NCI-H345 (cell line): ENCODE measurements at places on chromosomes 4 and X.

DNA sequence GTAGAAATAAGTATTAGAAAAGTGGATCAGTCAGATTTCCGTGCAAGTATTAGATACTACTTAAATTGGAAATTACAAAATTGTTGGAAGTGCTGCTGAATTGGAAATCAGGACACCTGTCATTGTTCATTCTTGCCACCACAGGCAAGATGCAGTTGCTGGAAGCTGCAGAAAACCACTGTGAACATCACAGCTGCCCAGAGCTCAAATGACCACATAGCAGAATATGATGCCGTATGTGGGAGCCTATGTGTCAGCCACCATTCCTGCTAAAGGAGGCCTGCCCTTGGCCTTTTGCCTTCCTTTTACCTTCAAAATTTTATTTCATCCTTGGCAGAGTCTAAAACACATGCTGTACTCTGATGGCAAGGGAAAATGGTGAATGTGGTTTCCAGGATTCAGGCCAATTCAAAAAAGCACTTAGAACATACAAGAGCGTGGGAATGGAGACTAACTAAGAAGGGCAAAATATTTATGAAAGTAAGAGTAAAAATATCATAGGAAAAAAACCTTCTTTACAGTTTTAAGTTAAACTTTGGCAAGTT, 1005.5 kb upstream of the GRID2 start:
- DNase-seq: no peak

GRCh38 chr4:82097504-82097903, 276.3 kb downstream of the HNRNPD start:
- DNase-seq: no peak

- DNase-seq: no peak
Measured at GRCh38 chr4:40763228-40763716, 13.5 kb downstream of the NSUN7 start.

DNA sequence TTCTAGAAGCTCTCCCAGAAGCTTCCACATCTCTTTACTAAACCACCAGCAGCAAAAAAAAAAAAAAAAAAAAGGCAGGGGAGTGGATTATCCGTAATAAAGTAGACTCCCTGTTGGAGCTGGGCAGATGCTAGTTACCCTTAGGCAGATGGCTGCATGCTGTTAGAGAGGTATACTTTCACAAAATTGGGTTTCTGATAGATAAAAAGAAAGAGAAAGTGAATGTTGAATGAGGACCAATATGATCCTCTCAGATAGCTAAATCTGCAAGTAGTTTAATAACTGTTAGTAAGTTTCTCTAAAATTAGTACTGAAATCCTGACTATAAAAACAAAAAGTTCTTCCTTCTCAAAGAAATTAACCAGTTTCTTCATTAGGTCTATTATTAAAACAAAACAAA, 195.4 kb downstream of the ANAPC10 start:
- DNase-seq: no peak

DNA sequence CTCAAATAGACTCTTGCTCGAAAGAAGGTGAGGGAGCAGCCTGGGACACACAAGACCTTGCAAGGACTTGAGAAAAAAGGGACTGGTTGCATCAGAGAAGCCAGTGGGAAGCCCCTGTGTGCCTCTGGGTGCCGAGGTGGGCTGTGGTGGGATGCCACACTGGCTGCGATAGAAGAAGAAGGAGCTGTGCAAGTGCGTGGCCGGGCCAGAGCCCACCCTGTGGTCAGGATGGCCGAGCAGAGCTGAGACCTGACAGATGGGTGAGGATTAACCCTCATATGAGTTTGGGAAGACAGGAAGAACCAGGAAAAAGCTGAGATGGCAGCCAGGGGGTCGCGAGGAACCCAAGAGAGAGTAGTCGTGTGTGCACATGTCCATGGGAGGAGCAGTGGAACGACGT, 44.6 kb upstream of the HGFAC start:
- DNase-seq: no peak

- DNase-seq: peak; percentile 69
Measured at GRCh38 chrX:3815896-3816664, 102.6 kb upstream of the PRKX start.

- no peak for DNase-seq
Measured at GRCh38 chr4:166014411-166014810, 141.4 kb downstream of the TLL1 start.

DNA sequence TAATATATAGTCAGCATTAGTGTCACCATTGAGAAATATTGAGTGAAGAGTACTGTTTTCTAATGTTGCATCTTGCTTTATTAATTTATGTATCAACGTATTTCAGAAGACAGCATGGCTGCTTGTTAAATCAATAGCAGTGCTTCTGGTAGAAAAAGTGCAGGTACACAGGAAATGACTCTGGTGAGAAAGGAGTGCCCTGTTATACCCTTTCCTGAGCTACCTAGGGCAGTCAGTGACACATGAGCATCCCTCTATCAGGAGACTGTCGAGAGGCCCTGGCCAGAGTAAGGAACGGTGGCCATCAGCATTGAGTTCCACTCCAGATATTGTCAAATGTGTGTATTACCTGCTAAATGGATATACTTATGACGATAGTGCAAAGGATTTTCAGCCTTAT, 42.1 kb downstream of the SCML1 start:
- no peak for DNase-seq

- DNase-seq: no peak
Measured at GRCh38 chrX:144335402-144335801, 451.5 kb downstream of the UBE2NL start.

- DNase-seq: peak; percentile 56
Measured at GRCh38 chr4:7227008-7227407, 34.7 kb downstream of the SORCS2 start.

DNA sequence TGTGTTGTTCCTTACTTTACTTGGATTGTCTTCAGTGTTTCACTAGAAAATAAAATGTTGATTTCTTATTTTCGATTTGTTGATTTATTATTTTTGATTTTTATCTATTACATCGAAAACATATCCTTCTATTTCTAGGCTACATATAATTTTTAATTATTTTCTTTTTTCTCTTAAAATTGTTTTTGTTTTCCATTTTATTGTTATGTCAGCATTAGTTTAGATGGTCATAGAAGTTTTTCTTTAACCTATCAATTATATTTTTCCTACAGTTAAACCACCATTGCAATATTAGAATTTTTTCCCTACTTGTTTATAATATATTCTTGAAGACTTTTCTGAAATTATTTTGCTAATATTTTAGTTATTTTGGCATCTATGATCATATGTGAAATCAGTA, 1685.1 kb downstream of the RPA4 start:
- DNase-seq: no peak

DNA sequence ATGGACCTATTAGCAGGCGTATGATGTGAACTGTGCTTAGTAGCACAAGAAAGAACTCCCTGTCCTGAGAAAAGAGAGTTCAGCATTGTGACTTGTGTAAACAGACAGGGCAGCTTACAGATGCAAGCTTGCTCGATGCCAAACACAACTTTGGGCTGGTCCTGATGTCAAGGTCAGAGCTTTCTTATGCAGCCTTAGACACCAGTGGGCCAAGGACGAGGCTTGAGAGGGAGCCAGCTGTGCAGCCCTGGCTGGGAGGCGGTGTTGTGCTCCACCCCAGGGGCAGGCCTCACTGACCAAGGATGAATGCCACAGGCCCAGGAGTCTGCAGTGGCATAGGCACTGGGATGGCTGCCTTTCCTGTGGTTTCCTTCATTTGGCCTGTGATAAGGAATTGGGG, 35.4 kb downstream of the JADE1 start:
- DNase-seq: no peak

DNA sequence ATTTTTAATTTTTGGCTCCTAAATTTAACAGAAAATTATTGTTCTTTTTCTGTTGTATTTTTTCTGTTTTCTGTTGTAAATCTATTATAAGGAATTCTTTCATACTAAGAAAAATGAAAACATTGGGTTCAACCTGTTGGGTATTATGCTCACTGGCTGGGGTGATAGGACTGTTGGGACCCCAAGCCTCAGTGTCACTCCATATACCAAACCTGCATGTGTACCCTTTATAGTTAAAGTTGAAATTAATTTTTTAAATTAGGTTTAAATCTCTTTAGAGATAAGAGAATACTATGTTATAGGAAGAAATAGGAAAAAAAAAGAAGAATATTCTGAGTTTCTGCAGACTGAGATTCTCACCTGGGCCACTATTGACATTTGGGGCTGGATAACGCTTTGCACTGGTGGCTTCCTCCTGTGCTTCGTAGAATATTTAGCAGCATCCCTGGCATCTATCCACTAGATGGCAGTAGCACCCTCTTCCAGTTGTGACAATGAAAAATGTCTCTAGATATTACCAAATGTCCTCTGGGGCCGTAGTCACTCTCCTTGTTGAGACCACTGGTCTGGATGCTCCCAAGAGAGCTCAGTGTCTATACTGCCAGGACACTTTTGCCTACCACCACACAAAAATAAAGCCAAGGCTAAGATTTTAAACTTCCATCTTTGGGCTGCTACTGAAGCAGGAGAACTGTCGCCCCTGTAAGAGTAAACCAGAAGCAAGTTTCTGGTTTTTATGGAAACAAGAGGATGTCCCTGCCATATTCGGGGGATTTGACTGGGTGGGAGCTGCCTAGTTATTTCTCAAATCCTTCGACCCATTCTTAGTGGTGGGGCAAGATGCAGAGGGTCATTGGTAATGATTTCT, 22.4 kb upstream of the CLTRN start:
- peak; percentile 30 for DNase-seq

- peak; percentile 40 for DNase-seq
Measured at GRCh38 chrX:21838937-21839333, 482 bp upstream of the MBTPS2 start.

DNA sequence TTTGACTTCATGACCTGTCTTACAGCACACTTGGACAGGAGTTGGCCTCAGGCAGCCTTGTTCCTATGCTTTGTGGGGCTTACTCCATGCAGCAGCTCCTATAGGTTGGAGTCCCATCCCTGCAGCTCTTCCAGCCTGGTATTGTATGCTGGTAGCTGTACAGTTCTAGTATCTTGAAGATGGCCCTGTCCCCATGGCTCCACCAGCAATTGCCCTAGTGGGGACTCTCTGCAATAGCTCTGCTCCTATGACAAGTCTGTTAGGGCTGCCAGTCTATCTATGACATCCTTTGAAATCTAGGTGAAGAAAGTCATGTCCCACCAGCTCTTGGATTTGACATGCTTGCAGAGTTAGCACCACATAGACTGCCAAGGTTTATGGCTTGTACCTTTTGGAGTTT, 252.6 kb downstream of the ANTXR2 start:
- DNase-seq: no peak

GRCh38 chr4:94139931-94140612, 67.6 kb upstream of the SMARCAD1 start:
- no peak for DNase-seq

DNA sequence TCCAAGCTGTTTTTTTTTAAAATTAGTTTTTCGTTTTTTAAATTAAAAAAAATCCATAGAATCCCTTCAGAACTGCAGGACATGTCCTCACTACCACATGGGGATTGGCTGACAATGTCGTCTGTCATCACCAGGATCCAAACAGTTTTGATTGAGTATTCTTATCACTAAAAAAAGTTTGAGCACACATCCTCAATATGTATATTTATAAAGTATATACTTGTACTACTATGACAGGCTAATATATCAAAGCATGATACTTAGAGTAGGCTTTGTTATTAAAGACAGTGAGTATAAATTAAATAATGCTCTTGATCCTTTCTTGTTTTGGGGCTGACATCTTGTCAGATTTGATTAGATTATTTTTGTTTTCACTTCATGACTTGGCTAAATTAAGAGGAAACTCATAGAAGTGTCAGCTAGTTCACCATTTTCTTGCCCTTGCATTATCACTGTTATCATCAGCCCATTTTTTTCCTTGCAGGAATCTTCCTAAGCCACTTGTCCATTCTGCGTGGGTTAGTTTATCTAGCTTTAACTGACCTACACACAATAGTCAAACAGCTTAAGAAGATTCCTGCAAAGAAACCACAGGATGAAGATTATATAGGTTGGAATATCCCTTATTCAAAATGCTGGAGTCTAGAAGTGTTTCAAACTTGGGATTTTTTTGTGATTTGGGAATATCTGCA, 92.8 kb downstream of the AMMECR1 start:
- DNase-seq: no peak

GRCh38 chrX:72306085-72306801, 529 bp upstream of the CITED1 start:
- DNase-seq: peak; percentile 12

DNA sequence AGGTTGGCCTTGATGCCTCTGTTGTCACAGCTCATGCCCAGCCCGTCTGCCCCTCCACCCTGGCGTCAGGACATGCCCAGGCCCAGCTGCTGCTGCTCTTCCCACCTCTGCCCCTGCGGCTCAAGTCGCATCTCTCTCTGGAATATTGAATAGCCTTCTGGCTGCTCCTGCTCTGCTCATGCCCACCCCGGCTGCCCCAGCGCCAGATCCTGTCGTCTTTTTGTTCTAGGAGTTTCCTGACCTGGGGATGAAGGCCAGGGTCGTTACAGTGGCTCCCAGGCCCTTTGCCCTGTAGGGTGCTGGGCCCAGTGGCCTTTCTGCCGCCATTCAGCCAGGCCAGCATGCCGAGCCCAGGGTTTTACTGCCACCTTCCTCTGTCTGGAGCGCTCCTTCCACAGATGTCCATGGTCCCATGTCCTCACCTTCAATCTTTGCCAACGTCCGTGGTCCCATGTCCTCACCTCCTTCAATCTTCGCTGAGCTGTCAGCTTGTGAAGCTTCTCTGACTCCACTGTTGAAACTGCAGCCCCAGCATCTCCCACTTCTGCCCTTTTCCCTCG, 9.7 kb downstream of the MAEA start:
- DNase-seq: no peak

- no peak for DNase-seq
Measured at GRCh38 chr4:7775396-7775795, 164.3 kb downstream of the AFAP1 start.

DNA sequence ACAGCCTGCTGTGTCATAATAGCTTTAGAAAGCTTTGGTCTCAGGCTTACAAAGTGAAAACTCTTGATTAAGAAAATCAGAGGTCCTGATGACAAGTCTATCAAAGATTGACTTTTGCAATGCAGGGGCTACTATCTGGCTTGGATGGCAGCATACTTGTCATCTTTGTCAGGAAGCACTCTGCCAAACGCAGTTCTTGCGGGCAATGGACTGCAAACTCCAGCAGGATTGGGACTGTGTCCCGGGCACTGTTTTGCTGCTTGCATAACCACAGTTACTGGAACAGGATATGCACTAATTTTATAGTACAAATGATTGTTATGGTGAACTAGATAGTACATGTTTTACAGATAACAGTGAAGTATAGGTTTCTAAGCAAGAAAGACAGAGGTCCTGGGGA, 185.6 kb downstream of the IQCM start:
- DNase-seq: no peak

- DNase-seq: no peak
Measured at GRCh38 chrX:94752434-94753169, 1078.6 kb downstream of the FAM133A start.

DNA sequence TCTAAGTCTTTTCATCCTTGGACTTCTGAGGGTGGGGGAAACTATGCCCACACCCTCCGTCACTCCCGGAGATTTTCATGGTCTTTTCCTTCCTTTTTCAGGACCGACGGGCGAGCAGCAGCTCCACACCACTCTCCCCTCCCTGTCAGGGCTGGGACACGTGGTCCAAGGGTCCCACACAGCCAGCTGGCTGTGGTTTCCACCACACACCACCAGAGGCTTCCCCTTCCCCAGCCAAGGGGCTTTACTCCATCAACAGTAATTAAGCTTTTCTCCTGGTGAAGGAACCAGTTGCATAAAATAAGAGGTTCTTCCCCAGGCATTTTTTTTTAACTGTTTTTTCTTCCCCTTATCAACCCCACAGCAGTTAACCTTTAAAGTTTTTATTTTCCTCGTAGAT, 453.9 kb downstream of the GPAT3 start:
- no peak for DNase-seq
